ENCODE measurements at places on chromosomes 16 and 17. TPM values are rescaled to one million over a fixed set of nuclear protein-coding genes. Genes with fewer than 3 reads are reported as not detected.

- DNase-seq, result no peak
- H3K36me3 ChIP-seq, result no peaks in the 10 kb centered on the region
- no peaks in the 10 kb centered on the region for H3K27me3 ChIP-seq
- H3K4me1 ChIP-seq, result no peaks in the 10 kb centered on the region
Observed at GRCh38 chr17:21394265-21394664, 18.1 kb downstream of the KCNJ12 start.

DNA sequence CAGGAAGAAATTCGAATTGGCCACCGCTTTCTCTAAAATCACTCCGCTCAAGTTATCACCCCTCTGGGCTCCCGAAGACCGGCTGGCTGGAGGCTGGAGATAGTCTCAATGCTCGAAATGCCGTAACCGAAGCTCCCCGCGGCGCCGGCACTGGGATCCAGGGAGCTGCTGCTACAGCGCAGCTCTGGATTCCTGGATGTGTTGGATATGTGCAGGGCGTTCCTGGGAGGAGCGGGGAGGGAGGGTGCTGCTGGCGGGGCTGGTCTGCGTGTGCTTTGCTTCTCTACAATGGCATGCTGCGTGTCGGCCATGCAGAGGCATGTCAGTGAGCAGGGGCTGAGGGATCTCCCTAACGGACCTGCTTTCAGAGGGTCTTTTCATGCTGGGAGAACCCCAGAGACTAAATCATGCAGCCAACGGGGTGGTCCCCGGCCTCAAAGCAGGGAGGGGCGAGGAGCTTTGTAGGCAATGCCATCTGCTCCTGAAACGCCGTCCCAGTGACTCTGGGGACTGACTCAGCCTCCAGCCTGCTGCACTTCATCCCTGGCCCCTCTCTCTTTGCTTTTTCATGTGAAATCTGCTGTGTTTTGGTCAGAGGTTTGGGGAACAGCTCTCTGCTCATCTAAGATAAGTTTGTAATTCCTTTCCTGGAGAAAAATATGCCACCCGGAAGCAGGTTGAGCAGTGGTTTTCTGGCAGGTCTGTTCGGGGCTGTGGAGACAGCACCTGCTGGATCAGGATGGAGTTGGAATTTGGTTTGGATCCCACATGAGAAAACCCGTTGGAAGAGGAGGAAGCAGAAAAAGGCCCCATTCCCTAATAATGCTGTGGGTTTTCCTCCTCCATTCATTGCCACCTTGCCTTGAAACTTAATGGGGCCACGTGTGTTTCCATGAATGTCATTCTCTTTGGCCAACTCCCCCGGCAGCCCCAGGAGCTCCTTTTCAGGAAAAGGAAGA, 311.4 kb downstream of the SEC14L1 start:
- no peaks in the 10 kb centered on the region for H3K27me3 ChIP-seq
- DNase-seq, result no peak
- H3K36me3 ChIP-seq, result no peaks in the 10 kb centered on the region
- H3K27ac ChIP-seq, result peak overlapping the region; percentile 77
- H3K4me1 ChIP-seq, result peaks cover 39% of the 10 kb centered on the region

DNA sequence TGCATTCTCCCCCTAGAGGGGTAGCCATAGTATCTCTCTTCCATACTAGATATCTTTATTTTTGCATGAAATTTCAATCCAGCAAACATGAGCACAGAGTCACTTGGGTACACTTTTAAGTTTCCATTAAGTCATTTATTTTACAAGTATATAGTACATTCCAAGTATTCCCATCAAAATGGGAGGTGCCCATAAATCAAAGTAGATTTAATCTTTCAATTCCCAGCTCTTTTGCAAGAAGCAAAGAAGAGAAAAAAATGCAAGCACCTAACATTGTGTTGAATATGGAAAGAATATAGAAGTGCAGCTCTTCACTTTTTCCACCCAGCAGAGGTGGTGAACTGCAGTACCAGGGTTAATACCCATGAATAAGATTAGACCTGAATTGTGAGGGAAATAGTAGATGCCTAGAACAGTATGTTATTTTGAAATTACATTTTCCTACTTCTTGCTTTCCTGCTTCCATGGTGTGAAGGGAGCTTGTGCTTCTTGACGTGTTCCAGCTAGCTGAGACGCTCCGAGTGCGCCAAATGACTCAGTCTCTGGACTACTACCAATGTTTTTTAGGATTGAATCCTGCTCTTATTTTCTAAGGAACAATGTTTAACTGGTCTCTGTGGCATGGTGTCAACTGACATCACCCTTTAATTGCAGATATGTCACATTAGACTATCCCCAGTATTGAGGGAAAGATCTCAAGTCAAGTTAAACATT, 151.1 kb upstream of the MAF start:
- DNase-seq, result no peak
- H3K36me3 ChIP-seq, result no peaks in the 10 kb centered on the region
- no peaks in the 10 kb centered on the region for H3K27me3 ChIP-seq
- no peaks in the 10 kb centered on the region for H3K4me1 ChIP-seq

- no peak for DNase-seq
- no peak overlapping the region for H3K4me3 ChIP-seq
- no peaks in the 10 kb centered on the region for H3K4me1 ChIP-seq
- no peaks in the 10 kb centered on the region for H3K36me3 ChIP-seq
- no peak overlapping the region for H3K27ac ChIP-seq
Observed at GRCh38 chr16:57563487-57563750, 21.0 kb downstream of the ADGRG5 start.

- no peak overlapping the region for H3K4me3 ChIP-seq
- peaks cover 35% of the 10 kb centered on the region for H3K36me3 ChIP-seq
- H3K27ac ChIP-seq, result no peak overlapping the region
- H3K27me3 ChIP-seq, result no peaks in the 10 kb centered on the region
- no peak for DNase-seq
- no peaks in the 10 kb centered on the region for H3K4me1 ChIP-seq
Observed at GRCh38 chr17:40268141-40268712, 19.5 kb upstream of the CDC6 start.

DNA sequence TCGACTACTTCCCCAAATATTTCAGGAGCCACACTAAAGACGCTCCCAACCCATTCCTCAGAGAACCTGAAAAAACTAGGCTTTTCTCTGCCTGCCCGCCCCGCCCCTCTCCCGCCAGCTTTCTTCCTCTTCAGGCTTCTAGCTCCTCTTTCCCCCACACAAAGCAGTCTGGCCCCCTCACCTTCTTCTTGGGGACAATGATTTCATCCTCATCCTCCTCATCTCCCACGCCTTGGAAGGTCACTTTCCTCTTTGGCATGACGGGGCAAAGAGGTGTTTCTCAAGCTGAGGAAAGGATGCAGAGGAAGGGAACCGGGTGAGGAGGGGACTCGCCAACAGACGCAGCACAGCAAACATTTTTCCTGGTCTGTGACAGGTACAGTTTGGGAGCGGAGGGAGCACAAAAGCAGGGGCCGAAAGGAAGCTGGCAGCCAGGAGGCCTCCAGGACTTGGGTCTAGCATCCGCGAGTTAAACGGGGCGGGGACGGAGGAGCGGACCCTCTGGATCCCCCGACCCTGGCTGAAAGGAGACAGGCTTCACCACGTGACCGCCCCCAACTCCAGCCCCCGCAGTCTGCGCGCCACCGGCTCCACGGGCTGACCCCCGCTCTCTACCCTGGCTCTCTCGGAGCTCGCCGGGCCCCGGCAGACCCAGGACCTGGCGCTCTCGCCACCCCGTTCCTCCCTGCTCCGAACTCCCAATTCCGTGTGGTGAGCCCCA, 525 bp downstream of the CD2BP2 start:
- peaks cover 4% of the 10 kb centered on the region for H3K36me3 ChIP-seq
- H3K27me3 ChIP-seq, result no peaks in the 10 kb centered on the region
- no peak for DNase-seq

- H3K27ac ChIP-seq, result no peak overlapping the region
- peak; percentile 41 for DNase-seq
- no peak overlapping the region for H3K4me3 ChIP-seq
- no peaks in the 10 kb centered on the region for H3K4me1 ChIP-seq
- H3K36me3 ChIP-seq, result no peaks in the 10 kb centered on the region
Observed at GRCh38 chr17:2929881-2930533, 133.4 kb downstream of the OR1D5 start.

GRCh38 chr16:11685844-11686618, 17.8 kb downstream of the SNN start:
- peaks cover 12% of the 10 kb centered on the region for H3K36me3 ChIP-seq
- H3K27ac ChIP-seq, result no peak overlapping the region
- DNase-seq, result no peak
- no peaks in the 10 kb centered on the region for H3K27me3 ChIP-seq
- H3K4me3 ChIP-seq, result no peak overlapping the region
- peaks cover 2% of the 10 kb centered on the region for H3K4me1 ChIP-seq

CCL5 gene
- total RNA-seq, result 2.2 TPM

RAB37 gene
- 5.1 TPM for total RNA-seq

GP1BA gene
- not detected for total RNA-seq

- H3K4me3 ChIP-seq, result no peak overlapping the region
- no peaks in the 10 kb centered on the region for H3K27me3 ChIP-seq
- peaks cover 9% of the 10 kb centered on the region for H3K4me1 ChIP-seq
- no peak for DNase-seq
- H3K36me3 ChIP-seq, result no peaks in the 10 kb centered on the region
Observed at GRCh38 chr17:41799366-41799765, 12.4 kb downstream of the P3H4 start.

FZD2 gene
- 0.61 TPM for total RNA-seq

GRCh38 chr16:80848862-80849261, 44.5 kb upstream of the CDYL2 start:
- H3K4me1 ChIP-seq, result no peaks in the 10 kb centered on the region
- H3K36me3 ChIP-seq, result no peaks in the 10 kb centered on the region
- no peak overlapping the region for H3K4me3 ChIP-seq
- no peak for DNase-seq
- no peak overlapping the region for H3K27ac ChIP-seq
- no peaks in the 10 kb centered on the region for H3K27me3 ChIP-seq

Measured in liver (tissue), 10 donors.